ENCODE measurements at places on chromosomes 1 and 21. TPM values are rescaled to one million over a fixed set of nuclear protein-coding genes. Genes with fewer than 3 reads are reported as not detected.
A peak's percentile ranks its signal among the peaks of the same experiment; 100 is the strongest.

GRCh38 chr1:184685116-184685515 lies 69.5 kb downstream of the EDEM3 start:
- no peak overlapping the region for H3K27ac ChIP-seq
- no peak for DNase-seq
- H3K4me3 ChIP-seq, result no peak overlapping the region
- H3K4me1 ChIP-seq, result no peaks in the 10 kb centered on the region
- no peaks in the 10 kb centered on the region for H3K27me3 ChIP-seq
- peaks cover 16% of the 10 kb centered on the region for H3K36me3 ChIP-seq

DNA sequence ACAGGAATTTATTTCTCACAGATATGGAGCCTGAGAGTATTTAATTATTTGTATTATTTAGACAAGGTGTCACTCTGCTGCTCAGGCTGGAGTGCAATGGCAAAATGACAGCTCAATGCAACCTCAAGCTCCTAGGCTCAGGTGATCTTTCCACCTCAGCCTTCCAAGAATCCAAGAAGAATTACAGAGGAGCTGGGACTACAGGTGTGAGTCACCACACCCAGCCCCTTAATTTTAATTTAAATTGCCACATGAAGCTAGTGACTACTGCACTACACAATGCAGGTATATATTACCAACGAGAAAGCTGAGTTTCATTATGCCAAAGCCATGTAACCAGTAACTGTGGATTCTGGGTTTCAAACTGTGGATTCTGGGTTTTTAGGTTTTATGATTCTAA lies 2.1 kb downstream of the KHDC4 start:
- H3K27me3 ChIP-seq, result no peaks in the 10 kb centered on the region
- no peak for DNase-seq
- H3K27ac ChIP-seq, result peak overlapping the region; percentile 31
- H3K4me3 ChIP-seq, result peak overlapping the region; percentile 66
- peaks cover 60% of the 10 kb centered on the region for H3K36me3 ChIP-seq

DNA sequence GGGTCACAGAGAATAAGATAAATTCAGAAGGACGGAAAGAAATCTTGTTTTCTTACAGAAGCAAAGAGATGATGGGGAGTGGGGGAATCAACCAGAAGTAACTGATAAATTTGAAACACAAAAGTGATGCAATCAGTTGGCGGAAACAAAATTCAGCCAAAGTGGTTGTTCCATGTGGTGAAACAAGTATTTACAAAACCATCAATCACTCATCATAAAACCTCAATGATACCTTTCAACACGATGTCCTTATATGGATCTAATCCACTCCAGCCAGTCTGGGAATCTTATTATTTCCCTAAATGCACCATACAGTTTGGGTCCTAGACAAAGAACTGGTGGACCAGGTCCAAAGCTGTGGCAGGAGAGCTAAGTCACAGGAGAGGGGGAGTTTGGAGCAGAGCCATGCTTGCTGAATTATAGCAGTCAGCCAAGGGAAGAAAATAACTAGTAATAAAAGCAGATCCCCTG lies 303.8 kb upstream of the LRRC7 start:
- no peaks in the 10 kb centered on the region for H3K27me3 ChIP-seq
- no peak for DNase-seq
- H3K4me3 ChIP-seq, result no peak overlapping the region
- H3K36me3 ChIP-seq, result no peaks in the 10 kb centered on the region
- H3K27ac ChIP-seq, result no peak overlapping the region
- H3K4me1 ChIP-seq, result no peaks in the 10 kb centered on the region

Gene SLC2A1
- total RNA-seq, result 57.3 TPM

Gene POMGNT1
- 46.0 TPM for total RNA-seq

Gene RIMKLA
- 0.11 TPM for total RNA-seq

Gene CCDC27
- total RNA-seq, result not detected

Gene IL6R
- total RNA-seq, result 44.4 TPM

DNA sequence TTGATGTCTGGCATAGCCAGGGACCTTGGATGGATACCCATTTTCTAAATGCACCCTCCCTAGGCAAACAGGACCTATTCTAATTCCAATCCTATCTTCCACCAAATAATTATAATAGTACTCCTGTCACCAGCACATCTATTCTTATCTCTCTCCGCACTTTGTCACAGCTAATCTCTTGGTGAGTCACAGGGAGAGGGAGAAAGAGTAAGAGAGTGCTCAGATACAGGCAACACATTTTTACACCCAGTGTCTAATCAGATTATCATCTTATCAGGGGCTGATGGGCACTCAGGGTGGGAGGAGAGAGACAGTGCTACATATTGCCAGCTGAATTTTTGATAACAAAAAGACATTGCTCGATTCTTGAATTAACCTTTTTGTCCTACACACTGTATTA lies 275.0 kb upstream of the BEND5 start:
- no peak overlapping the region for H3K4me3 ChIP-seq
- no peak overlapping the region for H3K27ac ChIP-seq
- no peak for DNase-seq
- H3K27me3 ChIP-seq, result peaks cover 7% of the 10 kb centered on the region
- H3K4me1 ChIP-seq, result no peaks in the 10 kb centered on the region

GRCh38 chr1:5718831-5719632 lies 273.2 kb downstream of the NPHP4 start:
- no peak overlapping the region for H3K4me3 ChIP-seq
- no peaks in the 10 kb centered on the region for H3K27me3 ChIP-seq
- no peak for DNase-seq

DNA sequence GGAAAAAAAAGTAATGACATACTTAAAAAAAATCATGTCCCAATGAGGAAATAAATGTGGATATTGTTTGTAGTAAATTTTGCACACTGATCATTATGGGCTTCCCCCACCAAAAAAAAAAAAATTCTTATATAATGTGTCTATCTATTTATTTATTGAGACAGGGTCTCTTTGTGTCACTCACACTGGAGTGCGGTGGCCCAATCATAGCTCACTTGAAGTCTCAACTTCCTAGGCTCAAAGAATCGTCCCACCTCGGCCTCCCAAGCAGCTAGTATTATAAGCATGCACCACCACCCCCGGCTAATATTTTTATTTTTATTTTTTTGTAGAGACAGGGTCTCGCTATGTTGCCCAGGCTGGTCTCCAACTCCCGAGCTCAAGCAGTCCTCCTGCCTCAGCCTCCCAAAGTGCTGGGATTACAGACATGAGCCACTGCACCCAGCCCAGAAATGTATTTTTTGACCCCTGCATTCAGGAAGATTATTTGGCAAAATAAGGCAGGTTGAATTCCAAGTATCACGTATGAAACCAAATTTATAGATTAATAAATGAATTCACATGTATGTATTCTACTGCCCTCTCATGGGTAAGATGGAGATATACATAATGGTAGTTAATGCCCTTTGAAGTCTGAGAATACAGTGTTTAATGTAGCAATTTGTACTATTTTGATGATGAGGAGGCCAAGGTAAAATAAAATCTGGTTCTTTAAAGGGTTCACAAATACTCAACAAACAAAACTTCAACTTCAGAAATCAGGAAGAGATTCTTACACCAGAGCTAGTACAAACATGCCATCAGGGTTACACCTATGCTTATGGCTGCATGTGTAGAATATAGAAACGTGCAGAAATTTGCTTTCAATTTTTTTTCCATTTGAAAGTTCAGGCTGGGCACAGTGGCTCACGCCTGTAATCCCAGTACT lies 1.4 kb upstream of the DENND2C start:
- DNase-seq, result peak; percentile 27
- H3K27ac ChIP-seq, result no peak overlapping the region
- peaks cover 30% of the 10 kb centered on the region for H3K27me3 ChIP-seq
- H3K36me3 ChIP-seq, result no peaks in the 10 kb centered on the region

DNA sequence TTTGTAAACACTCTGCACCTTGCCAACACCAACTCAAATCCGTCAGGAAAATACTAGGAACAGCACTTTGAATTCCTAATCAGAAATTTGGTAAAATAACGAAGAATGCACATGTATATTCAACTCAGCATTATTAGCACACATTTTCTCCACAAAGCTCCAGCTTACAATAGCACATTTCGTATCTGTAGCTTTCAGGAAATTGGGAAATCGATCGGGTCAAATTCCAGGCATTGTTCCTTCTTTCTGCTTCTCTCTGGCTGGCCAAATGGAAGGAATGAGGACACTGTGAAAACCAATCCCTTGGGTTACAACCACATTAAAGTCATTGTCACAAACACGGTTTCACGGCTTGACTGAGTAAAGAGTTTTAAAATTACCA lies 58.6 kb downstream of the NPHP4 start:
- DNase-seq, result no peak
- H3K36me3 ChIP-seq, result peaks cover 34% of the 10 kb centered on the region
- H3K27ac ChIP-seq, result no peak overlapping the region
- no peak overlapping the region for H3K4me3 ChIP-seq

Gene AIM2
- 0.86 TPM for total RNA-seq

DNA sequence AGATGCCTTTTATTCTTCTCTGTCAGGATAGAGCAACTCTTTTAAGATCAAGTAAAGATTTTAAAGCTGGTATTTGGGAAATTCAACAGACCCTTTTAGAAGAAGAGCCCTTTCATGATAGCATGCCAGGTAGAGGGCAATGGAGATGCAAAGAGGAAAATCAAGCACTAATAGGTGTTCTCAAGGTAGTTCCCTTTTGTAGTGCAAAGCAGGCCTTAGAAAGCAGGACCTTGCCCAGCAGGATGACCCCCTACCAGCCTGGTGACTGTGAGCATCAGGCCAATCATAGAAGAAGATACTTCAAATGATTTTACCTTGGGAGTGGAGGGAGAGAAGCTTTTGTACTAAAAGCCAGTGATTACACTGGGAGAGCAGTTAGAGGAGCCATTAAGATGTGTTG lies 381.4 kb upstream of the ZRANB2 start:
- H3K27ac ChIP-seq, result no peak overlapping the region
- H3K4me1 ChIP-seq, result no peaks in the 10 kb centered on the region
- H3K27me3 ChIP-seq, result peaks cover 3% of the 10 kb centered on the region
- no peak for DNase-seq

- H3K4me3 ChIP-seq, result no peak overlapping the region
- H3K27ac ChIP-seq, result peak overlapping the region; percentile 1
- no peaks in the 10 kb centered on the region for H3K27me3 ChIP-seq
- H3K36me3 ChIP-seq, result peaks cover 22% of the 10 kb centered on the region
Measured at GRCh38 chr1:45493116-45493697, 2.2 kb upstream of the TESK2 start.

DNA sequence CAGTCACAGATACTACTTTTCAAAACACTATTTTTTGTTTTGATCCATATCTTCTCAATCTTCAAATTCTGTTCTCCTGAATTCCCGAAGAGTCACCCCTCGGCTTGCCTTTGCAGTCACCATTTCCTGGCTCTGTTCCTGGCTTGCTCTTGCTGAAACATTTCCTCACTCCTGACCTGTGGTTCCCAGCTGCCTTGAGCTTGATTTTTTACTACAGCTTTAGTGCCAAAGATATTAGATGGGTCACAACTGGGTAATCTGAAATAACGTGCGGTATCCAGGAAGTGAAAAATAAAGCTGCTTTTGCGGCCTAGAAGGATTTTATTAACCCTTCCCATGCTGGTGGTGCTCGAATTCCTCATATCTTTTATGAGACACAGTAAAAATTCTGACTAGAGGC lies 318.8 kb downstream of the PCP4 start:
- DNase-seq, result no peak
- no peak overlapping the region for H3K27ac ChIP-seq
- no peak overlapping the region for H3K4me3 ChIP-seq
- H3K4me1 ChIP-seq, result peaks cover 3% of the 10 kb centered on the region
- H3K27me3 ChIP-seq, result no peaks in the 10 kb centered on the region
- H3K36me3 ChIP-seq, result no peaks in the 10 kb centered on the region

Gene SPRR2B
- not detected for total RNA-seq

- no peak overlapping the region for H3K27ac ChIP-seq
- H3K4me3 ChIP-seq, result no peak overlapping the region
- no peaks in the 10 kb centered on the region for H3K36me3 ChIP-seq
- peaks cover 12% of the 10 kb centered on the region for H3K4me1 ChIP-seq
Measured at GRCh38 chr1:58769809-58770320, 14.0 kb downstream of the JUN start.

GRCh38 chr1:207742850-207743555 lies 8.9 kb upstream of the CD46 start:
- H3K4me3 ChIP-seq, result no peak overlapping the region
- no peak overlapping the region for H3K27ac ChIP-seq
- no peak for DNase-seq
- H3K4me1 ChIP-seq, result peaks cover 13% of the 10 kb centered on the region
- H3K36me3 ChIP-seq, result no peaks in the 10 kb centered on the region

DNA sequence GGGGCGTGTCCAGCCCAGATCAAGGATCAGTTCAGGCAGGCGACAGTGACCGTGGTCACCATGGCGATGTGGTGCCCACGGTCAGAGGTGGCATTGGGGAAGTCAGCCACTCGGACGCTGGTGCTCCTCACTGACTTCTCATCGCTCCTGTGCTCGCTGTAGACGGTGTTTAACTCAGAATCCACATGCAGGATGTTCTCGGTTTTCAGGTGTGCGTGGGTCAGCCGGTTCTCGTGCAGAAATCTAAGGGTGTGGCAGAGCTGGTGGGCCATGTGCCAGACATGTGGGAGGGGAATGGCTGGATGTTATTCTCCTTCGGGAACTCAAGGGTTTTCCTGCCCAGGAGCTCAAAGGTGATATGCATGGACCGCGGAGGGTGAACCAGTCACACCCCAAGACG lies 11.7 kb downstream of the OR2AJ1 start:
- peak overlapping the region; percentile 51 for H3K4me3 ChIP-seq
- H3K36me3 ChIP-seq, result no peaks in the 10 kb centered on the region
- no peak overlapping the region for H3K27ac ChIP-seq
- H3K27me3 ChIP-seq, result peaks cover 2% of the 10 kb centered on the region

GRCh38 chr1:100462326-100463025 lies 75.5 kb upstream of the GPR88 start:
- no peaks in the 10 kb centered on the region for H3K27me3 ChIP-seq
- H3K4me3 ChIP-seq, result no peak overlapping the region
- no peak overlapping the region for H3K27ac ChIP-seq
- no peak for DNase-seq
- H3K4me1 ChIP-seq, result peaks cover 34% of the 10 kb centered on the region

DNA sequence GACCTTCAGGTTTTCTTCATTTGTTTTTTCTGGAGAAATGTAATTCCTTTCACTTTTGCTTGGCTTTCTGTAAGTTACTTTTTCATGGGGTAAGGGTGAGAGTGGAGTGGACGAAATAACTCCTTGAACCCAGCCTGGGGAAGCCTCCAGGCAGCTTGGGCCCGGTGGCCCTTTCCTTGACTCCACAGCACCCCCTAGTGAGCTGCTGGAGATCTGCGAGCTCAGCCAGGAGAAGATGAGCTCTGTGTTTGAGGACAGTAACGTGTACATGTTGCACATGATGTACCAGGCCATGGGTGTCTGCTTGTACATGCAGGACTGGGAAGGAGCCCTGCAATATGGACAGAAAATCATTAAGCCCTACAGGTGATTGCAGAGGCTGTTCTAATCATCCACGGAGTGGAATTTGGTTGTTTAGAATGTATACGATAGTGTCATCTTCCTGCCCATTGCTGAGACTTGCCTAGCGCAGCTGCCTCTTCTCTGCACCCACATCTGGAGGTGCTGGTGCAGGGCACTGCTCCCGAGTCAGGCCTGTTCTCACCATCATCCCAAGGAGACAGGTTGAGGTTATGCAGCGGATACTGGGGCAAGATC lies 51.0 kb downstream of the SMYD2 start:
- no peak overlapping the region for H3K4me3 ChIP-seq
- H3K27ac ChIP-seq, result peak overlapping the region; percentile 48
- no peaks in the 10 kb centered on the region for H3K27me3 ChIP-seq
- peaks cover 3% of the 10 kb centered on the region for H3K4me1 ChIP-seq
- peak; percentile 39 for DNase-seq
- H3K36me3 ChIP-seq, result peaks cover 56% of the 10 kb centered on the region
